ENCODE measurements at places on chromosomes 6 and 20. TPM values are rescaled to one million over a fixed set of nuclear protein-coding genes. Genes with fewer than 3 reads are reported as not detected.

DLL1 gene
- 0.60 TPM for total RNA-seq

- peak; percentile 55 for DNase-seq
These were observed 11.5 kb upstream of the NFATC2 start for GRCh38 chr20:51553897-51554486.

RAD21L1 gene
- total RNA-seq: 0.67 TPM

ID4 gene
- 6.9 TPM for total RNA-seq

All from HFFc6 (cell line).